Right hindlimb (tissue), 1 donor: ENCODE measurements at places on chromosomes 11 and 22.

- no peak for DNase-seq
These were observed 37.9 kb downstream of the CELF1 start for GRCh38 chr11:47514825-47515647.

GRCh38 chr11:8967184-8967583 is 2.9 kb upstream of the TMEM9B start:
- DNase-seq, result no peak

- DNase-seq, result no peak
These were observed 655.7 kb upstream of the KIRREL3 start for GRCh38 chr11:127656116-127656836.

DNA sequence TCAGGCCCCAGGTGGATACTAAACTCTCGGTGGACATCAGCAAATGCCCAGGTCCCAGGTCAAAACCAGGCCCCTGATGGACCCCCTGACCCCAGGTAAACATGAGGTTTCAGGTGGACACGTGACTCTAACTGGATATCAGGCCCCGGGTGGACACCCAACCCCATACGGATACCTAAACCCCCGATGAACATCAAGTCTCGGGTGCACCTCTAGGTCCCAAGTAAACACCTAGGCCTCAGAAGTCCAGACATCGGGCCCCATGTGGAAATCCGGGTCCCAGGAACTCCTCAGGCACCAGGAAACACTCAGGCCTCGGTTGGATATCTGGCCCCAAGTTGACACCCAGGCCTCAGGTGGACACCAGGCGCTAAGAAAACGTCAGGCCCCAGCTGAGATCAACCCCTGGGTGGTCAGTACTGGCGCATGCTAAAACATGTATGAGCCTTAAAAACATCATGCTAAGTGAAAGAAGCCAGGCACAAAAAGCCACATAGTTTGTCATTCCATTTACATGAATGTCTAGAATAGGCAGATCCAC is 54.4 kb upstream of the SEPTIN5 start:
- no peak for DNase-seq

DNA sequence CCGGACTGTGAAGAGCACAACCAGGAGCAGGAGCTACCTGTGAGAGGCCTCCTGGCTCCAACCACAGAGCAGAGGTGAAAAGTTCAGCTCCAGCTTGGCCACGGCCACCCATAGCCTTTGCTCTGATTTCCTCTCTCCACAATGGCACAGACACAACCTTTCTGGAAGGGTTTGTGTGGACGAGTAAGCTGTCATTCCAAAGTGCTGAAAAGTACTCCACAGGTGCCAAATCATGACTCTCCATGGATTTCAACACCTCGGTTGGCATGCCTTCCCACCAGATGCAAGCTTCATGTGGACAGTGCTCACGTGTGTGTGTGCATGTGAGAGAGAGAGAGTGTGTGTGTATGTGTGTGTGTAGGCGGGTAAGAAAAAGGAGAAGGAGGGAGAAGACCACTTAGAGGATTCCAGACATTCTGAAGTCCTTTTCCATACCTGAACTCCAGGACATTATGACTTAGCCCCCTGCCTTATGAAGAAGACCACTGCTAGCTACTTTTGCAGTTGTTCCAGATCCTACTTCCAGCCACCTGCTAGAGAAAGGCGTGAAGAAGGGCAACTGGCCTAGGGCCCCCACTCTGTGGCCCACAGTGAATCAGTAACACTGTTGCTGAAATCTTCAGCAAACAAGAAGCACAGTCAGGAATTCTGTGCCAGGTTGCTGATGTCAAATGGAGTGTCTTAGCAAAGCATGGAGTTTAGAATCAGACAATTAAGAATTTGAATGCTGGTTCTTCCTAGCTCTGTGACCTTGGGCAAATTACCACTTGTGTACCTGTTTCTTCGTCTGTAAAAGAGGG is 13.9 kb upstream of the NAV2 start:
- no peak for DNase-seq

GRCh38 chr11:8610532-8611116 is 16.6 kb upstream of the STK33 start:
- DNase-seq, result peak; percentile 57

- no peak for DNase-seq
These were observed 21.4 kb downstream of the CHKA start for GRCh38 chr11:68099474-68100405.

GRCh38 chr11:118663381-118663780 is 16.1 kb downstream of the TREH start:
- DNase-seq, result no peak

DNA sequence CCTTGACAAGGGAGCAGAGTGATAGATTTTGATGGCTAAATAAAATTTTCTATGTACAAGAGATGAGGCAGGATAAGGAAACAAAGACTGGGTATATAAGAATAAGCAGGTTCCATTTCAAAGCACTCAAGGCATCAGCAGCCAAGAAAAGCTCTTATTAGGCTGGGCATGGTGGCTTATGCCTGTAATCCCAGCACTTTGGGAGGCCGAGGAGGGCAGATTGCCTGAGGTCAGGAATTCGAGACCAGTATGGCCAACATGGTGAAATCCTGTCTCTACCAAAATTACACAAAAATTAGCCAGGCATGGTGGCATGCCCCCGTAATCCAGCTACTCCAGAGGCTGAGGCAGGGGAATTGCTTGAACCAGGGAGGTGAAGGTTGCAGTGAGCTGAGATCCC is 563.4 kb upstream of the CCDC179 start:
- no peak for DNase-seq

DNA sequence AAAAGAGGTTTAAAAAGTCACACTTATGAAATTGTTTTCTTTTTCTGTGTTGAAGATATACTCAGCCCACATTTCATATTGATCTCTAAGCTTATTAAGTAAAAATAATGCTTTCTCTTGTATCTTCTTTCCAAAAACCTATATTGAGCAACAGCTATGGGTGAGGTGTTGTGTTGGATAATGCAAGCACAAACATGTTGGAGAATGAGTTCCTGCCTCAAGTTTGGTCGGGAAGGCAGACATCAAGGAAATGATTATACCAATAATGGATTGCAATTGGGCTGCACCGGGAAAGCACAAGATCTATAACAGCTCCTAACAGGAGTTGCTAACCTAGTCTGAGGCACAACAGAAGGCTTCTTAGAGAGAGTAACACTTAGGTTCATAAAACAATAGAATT is 308.9 kb upstream of the MPPED2 start:
- no peak for DNase-seq

GRCh38 chr11:115450519-115450918 is 53.7 kb downstream of the CADM1 start:
- no peak for DNase-seq

DNA sequence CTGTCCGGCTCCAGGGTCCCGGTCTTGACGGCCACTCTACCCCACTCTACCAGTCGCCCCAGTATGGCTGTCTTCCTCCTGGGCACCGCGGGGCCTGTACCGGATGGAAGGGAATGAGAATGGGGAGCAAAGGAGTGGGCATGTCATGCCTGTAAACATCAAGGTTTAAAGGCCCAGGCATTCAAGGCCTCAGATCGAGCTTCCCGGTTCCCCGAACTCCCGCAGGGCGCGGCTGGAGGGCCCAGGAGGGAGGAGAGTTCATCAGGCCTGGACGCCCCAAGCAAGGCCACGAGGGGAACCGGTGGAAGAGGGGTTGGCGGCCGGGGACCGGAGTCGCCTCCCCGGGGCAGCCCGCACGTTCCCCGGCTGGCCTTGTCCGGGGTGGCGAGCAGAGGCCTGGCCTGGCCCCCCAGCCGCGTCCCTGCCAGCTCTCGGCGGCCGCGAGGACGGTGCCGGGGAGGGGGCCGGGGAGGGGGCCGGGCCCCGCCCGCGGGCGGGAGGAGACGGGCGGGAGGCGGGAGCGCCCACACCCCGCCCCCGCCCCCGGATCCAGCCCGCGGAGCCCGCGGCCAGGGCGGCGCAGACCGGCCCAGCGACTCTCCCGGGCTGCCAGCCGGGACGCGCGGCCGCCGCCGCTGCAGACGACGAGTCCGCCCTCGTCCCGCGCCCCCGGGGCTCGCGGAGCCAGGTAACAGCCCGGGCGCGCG is at the start of gene CDC42EP1:
TSS of gene CDC42EP1 (plus strand) at position 580 of the 707 bp plus-strand sequence. CDS start 5,870 bp downstream, outside the sequence.
- DNase-seq, result peak; percentile 75

DNA sequence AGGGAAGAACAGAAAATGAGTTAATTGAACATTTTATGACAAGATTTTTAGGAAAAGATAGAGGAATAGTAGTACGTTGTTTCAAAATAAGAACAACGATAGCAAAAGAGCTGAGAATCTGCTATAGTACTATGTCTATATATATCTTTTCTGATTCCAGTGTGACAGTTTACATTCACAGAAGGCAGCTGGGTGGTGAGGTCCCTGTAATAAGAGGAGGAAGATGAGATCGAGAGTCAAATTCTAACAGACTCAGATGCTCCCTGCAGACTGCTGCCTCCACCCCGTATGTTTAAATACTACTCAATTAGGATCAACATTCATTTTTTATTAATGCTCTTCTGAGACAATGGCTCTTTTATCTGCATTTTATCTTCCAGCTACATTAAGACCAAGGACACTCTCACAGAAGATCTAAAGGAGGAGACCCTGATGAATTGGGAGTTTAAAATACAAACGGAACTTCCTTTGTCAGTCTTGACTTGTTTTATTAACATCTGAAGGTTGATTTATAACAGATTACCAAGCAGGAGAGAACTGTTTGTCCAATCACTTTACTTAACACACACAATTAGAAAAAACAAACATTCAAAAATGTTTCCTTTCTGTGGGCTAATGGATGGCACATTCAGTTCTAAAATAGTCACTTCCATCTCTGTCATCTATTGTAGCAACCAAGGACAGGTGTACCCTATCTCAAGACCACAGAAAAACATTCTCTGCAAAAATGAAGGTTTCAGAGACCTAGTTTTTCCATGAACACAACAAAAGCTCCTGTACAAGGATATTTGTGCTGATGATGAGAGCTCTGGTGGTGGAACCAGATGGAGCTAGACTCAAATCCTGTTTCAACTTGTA is 240.2 kb downstream of the CADM1 start:
- no peak for DNase-seq

GRCh38 chr11:119888119-119888518 is 159.1 kb upstream of the NECTIN1 start:
- no peak for DNase-seq

DNA sequence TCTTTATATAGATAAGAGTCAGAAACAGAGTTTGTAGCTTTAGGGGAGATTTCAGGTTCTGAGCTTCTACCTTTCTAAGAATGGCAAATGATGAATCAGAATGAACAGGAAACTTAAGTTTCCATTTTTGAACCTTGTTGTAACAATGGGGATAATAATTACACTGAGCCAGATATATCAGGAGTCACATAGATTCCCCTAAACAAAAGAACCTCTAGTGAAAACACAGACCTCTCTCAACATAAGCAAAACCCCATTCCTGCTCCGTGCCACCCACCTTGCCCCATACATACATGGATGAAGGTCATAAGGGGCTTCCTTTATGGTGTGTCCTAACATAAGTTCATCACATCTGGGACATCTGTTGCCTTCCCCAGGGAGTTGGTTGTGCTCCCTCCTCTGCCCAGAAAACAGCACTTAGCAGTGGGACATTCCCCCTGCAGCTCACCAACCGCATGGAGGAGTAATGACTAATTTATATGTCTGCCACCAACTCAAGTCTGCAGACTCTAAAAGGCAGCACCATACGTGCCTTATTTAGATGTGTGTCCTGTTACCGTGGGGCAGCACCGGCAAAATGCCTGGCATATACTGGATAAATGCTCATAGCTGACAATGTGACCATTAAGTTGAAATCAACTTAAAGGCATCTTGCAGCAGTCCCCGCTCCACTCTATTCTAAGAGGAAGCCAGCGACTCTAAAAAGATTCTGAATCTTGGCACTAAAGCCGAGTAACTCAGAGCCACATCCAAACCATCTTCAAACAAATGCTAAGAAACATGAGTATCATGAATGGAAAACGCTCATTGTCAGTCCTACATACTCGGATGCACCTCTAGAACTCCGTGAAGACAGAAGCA is 8.0 kb downstream of the JAML start:
- DNase-seq, result no peak

- DNase-seq, result no peak
These were observed 112.0 kb downstream of the DBX1 start for GRCh38 chr11:20048246-20048645.

DNA sequence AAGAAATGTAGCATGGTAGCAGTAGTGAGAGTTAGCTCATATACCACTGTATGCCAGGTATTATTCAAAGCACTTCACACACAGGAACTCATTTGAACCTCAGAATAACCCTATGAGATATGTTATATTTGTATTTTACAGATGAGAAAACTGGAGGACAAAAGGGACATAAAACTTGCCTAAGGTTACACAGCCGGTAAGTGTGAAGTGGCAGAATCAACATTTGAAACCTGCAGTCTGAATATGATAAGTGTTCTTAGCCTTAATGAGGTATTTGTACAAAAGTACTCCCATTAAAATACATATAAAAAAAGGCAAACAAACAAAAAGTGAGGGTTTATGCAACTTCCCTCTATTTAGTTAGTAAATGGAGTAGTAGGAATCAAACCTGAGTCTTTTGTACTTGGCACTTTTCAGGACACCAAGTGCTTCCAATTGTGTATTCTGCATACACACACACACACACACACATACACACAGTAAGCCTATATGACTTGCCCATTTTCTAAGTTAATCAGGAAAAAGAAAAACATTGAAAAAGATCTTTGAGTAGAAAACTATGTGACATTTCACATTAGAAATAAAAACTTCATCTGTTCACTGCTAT is 223.9 kb upstream of the FOLH1 start:
- no peak for DNase-seq

DNA sequence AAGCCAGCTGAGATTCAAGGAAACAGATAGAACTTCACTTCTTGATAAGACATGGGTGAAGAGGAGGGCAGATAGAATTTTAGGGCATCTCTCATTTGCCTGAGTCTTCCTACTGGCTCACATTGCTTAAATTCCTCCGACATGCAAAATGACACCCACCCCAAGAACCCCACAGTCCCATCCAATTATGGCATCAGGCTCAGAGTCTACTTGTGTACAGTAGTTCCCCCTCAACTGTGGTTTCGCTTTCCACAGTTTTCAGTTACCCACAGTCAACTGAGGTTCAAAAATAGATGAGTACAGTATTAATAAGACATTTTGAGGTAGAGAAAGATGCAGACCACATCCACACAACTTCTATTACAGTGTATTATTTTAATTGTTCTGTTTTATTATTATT is 99.8 kb downstream of the TTC17 start:
- no peak for DNase-seq

DNA sequence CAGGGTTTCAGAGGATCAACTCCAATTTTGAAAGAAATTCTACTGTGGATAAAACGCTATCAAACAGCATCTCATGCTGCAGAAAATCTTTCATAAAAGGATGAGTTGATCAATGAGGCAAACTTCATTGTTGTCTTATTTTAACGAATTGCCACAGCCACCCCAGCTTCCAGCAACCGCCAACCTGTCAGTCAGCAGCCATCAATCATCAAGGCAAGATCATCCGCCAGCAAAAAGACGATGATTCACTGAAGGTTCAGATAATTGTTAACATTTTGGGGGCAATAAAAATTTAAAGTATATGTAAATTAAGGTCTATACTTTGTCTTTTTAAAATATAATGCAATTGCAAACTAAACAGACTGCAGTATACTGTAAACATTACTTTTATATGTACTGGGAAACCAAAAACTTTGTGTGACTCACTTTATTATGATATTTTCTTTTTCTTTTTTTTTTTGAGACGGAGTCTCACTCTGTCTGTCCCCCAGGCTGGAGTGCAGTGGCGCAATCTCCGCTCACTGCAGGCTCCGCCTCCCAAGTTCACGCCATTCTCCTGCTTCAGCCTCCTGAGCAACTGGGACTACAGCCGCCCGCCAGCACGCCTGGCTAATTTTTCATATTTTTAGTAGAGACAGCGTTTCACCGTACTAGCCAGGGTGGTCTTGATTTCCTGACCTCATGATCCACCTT is 155.3 kb upstream of the SYN3 start:
- no peak for DNase-seq

GRCh38 chr11:102704841-102705240 is 728 bp downstream of the MMP27 start:
- DNase-seq, result no peak
